ENCODE measurements at places on chromosomes 6 and 20. TPM values are rescaled to one million over a fixed set of nuclear protein-coding genes. Genes with fewer than 3 reads are reported as not detected.

Gene NKX2-4
- total RNA-seq, result not detected

DNA sequence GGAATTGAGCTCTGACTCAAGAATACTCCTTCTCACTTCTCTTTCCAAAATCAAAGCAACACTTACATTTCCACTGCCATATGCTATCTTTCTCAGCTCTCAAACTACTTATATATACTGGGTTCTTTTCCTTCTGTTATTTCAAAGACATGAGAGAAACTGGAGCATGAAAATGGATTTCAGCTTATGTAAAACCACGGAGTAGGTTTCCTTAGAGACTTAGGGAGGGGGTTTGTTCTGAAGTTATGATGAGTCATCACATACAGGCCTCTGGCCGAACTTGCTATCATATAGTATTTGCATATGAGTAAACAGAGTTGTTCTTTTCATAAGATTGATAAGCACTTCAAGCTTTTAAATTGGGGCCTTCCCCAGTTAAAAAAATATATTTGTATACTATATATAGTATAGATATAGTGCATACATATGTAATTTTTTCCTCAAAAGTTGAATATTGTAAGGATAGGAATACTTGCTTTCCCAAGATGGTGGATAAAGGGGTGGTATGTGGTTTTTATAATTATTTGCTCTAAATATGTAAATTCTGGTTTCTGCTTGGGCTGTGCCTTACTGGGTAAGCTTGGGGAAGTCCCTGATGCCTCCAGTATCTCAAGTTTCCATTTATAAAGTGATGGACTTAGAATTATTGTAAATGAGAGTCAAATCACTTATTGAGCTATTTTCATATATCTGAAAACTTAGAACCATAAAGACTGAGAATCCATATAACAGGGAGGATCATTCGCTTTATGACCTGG lies 273.9 kb downstream of the RFPL4B start:
- DNase-seq, result no peak

GRCh38 chr20:62696434-62696957 lies 12.1 kb upstream of the NTSR1 start:
- no peak for DNase-seq

GRCh38 chr6:41504466-41505121 lies 41.6 kb upstream of the FOXP4 start:
- DNase-seq, result no peak

Gene SLA2
- not detected for total RNA-seq

Gene NR2E1
- not detected for total RNA-seq

Gene GPR6
- total RNA-seq, result 0.22 TPM

Gene ATP6V1G2
- total RNA-seq, result 63.3 TPM

Gene CTCFL
- total RNA-seq, result 0.20 TPM

DNA sequence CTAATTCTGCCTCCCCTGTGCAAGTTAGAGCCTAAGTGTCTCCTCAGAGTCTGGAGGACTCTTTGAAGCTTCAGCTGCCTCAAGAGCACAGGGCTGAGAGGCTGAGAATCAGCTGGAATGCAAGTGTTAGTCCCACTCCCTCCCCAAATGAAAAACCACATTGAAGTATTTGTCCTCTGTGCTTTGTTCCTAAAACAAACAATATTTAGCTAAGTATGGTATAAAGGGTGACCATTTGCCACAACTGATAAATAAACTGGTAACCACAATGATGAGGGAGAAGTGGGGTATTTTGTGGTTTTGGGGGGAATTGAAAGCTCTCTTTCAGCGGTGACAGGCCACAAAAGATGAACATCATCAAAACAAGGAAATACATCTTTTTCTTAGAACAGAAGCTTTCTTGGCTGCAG lies 91.7 kb upstream of the HDDC2 start:
- DNase-seq, result no peak

GRCh38 chr6:151353795-151354194 lies 37.6 kb downstream of the ZBTB2 start:
- DNase-seq, result no peak

Gene ZC2HC1B
- not detected for total RNA-seq

Gene NOL7
- 52.4 TPM for total RNA-seq

Measured in spinal cord (tissue), 10 donors.